ENCODE measurements at places on chromosomes 13 and 19.

DNA sequence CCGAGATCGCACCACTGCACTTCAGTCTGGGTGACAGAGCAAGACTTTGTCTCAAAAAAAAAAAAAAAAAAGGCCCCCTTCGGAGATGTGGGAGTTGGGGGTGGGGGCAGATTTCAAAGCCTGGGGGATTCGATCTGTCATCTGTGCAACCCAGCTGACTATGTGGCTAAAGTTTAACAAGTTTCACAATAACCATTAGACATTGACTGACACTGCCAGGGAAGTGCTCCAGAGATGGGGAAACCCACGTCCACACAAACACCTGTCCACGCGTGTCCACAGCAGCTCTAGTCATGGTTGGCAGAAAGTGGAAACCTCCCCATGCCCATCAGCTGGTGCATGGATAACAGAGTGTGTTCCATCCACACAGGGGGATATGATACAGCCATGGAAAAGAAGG, 37.6 kb upstream of the HOMER3 start:
- no peak for DNase-seq

DNA sequence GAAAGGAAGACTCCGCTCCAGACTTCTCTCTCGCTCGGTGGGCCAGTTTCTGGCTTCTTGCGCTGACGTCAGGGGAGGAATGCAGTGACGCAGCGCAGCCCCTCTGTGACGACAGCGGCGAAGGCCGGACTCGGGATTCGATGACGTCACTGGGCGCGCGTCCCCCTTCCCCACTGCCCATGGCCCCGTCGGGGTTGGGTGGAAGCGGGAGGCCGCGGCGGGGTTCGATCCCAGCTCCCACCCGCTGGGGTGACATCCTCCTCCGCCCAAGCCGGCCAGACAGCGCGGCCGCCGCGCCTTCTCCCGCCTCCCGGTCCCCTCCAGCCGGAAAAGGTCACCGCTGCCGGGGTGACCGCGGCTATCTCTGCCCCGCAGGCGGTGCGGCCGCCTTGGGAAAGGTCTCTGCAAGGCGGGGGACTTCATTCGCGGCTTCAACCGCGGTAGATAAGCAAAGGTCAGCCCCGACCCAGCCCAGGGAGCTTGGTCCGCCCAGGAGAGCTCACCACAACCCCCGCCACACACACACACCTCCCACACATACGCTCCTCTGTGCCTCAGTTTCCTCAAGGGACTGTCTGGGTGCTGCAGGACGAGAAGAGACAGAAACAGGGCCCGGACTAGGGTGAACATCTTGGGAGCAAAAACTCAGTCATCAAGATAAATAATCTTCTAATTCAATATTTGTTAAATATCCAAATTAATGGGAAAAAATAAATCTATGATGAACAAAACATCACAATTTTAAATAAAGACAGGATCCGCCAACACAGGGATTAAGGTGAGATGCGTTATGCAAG, 844 bp upstream of the RFX1 start:
- DNase-seq, result peak; percentile 85

GRCh38 chr19:30092721-30093569, 150.9 kb downstream of the URI1 start:
- no peak for DNase-seq

- no peak for DNase-seq
These were observed 2.0 kb downstream of the MISP start for GRCh38 chr19:752652-753517.

DNA sequence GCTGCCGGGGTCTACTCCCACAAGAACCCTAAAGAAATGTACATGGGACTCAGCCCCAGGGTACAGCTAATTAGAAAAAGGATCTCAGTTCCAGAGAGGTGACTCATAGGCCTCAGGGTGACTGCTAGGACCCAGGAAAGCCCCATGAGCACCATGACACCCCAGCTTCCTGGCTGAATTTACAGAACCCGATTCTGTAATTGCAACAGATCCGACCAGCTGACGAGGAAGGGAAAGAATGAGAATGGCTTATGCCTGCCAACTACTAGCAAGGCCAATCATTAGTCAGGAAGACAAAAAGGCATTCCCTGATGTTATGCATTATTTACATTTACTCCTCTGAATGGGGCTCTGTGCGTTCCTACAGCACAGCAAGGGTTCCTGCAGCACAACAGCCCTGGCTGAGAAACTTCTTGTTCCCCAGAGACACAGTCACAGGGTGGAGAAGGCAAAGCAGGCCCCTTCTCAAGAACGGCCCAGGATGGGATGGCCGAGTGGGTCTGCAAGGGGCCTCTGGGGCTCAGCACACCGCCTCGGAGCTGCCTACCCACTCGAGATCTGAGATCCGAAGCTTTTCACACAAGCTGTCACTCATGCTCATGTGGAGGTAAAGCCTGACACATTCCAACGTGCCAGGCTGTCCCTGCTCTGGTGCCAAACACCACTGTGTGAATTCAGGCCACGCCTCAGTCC, 27.2 kb downstream of the PBX4 start:
- DNase-seq, result no peak

DNA sequence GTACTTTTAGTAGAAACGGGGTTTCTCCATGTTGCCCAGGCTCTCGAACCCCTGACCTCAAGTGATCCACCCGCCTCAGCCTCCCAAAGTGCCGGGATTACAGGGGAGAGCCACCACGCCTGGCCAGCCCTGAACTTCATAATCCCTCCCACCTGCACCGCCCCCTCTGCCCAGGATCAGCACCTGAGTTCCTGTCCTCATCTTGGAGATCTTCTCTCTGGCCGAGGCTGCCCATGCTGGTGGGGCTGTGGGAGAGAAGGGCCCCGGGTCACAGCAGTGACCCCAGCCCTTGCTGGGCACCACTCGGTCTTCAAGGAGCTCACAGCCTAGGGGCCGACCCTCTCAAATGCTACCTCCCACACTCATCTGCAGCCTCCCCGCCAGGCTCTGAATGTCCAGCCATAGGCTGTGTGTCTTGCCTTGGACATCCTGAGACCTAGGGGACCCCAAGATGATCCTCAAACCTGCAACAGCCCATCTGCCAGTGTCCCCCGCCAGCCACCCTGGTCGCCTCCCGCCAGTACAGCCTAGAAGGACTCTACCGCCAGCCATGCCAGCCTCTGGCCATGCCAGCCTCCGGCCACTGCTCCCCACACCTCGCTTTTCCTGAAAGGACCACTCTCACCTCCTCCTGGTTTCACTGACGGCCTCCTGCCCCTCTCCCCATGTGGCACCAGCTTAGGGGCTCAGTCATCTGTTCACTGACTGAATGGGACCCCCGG, 1.5 kb downstream of the ATP8B3 start:
- no peak for DNase-seq

- no peak for DNase-seq
These were observed 18.0 kb downstream of the VAV1 start for GRCh38 chr19:6790194-6791128.

DNA sequence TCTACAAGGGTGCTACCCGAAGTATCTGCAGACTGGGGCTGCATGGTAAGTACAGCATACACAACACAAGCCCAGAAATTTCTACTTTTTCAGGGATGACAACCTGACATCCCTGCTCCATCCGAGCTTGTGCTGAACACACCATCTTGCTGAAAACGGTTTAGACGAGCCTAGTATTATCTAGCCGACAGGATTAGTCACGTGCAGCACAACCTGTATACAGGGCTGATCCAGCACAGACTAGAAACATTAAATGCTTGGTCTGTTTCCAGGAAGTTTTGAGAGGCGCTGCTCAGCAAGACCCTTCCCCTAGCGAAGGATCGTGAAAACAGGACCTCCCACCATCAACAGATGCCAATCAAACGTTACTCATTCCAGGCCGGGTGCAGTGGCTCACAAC, 4.2 kb downstream of the SMIM7 start:
- DNase-seq, result no peak

- DNase-seq, result no peak
These were observed 7.5 kb downstream of the CARD8 start for GRCh38 chr19:48248081-48248833.

DNA sequence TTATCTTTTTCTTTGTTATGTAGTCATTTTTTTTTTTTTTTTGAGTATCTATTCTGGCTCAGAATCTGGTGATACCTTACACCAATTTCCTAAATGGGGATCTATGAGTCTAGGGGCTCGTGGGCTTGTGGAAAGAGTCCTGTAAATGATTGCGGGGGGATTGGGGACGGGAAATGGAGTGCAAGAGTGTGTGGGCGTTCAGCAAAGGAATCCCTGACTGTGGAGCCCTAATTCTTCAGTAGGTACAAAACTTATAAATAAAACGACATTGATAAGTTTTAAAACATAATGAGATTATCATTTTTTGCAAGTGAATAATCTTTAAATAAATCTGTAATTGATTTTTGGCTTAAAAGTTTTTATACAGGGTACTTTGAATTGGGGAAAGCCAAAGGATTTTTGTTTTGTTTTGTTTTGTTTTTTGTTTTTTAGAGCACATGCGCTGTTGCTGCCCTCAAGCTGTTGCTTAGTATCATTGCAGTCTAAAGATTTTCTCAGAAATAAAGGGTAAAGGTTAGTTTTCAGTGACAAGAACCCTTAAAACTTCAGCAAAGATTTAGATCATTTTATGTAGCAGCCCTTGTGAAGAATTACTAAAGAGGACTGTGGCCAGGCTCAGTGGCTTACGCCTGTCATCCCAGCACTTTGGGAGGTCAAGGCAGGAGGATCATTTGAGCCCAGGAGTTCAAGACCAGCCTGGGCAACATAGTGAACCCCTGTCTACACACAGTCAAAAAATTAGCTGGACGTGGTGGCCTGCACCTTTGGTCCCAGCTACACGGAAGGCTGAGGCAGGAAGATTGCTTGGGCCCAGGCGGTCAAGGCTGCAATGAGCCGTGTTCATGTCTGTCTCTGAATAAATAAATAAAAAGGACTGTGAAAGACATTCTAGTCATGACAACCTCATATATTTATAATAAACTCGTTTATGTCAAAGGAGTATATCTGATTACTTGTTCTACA, 1.7 kb downstream of the ERCC5 start:
- DNase-seq, result no peak

- DNase-seq, result no peak
These were observed 108.2 kb upstream of the UQCRFS1 start for GRCh38 chr19:29321116-29321515.

- DNase-seq, result no peak
These were observed 4.6 kb upstream of the TSHZ3 start for GRCh38 chr19:31353833-31354232.

GRCh38 chr13:106836186-106836802, 268.4 kb upstream of the ARGLU1 start:
- DNase-seq, result no peak

DNA sequence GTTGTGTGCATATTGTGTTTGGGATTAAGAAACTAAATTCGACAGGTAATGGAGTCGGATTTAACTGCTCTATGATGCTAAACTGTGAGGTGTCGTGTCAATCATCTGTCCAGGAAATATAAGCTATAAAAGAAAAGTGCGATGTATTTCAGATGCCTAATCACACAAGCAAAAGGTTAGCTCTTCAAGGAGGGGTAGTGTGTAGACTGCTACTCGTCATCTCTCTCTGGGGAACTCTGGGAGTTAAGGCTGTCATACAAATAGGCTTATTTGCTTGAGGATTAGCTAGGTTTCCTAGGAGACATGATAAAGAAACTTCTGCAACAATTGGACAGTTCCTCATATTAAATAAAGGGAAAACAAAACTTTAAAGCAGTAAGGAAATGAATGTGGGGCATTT, 462.1 kb downstream of the OLFM4 start:
- DNase-seq, result no peak

- peak; percentile 77 for DNase-seq
These were observed 995 bp upstream of the MKNK2 start for GRCh38 chr19:2051773-2052704.

GRCh38 chr13:74675972-74676371, 541.8 kb upstream of the KLF12 start:
- no peak for DNase-seq

DNA sequence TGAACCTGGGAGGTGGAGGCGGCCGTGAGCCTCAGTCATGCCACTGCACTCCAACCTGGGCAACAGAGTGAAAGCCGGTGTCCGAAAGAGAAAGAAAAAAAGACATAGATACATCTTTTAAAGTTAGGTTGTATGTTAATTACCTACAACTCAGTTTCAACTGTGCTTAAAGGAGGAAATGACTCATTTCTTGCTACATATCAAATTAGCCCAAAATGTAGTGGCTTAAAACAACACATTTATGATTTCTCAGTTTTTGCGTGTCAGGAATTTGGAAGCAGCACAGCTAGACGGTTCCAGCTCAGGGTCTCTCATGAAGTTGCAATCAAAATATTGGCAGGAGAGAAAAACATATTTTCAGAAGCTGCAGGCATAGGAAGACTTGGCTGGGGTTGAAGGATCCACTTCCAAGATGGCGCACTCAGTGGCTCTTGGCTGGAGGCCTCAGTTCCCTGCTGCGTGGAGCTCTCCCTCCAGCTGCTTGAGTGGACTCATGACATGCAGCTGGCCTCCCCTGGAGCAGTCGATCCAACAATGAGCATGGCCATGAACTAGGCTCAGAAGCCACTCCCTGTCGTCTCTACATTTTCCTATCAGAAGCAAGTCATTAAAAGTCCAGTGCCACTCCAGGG, 7.1 kb downstream of the LDLR start:
- no peak for DNase-seq

- no peak for DNase-seq
These were observed 325.4 kb upstream of the TSHZ3 start for GRCh38 chr19:31674503-31675192.

DNA sequence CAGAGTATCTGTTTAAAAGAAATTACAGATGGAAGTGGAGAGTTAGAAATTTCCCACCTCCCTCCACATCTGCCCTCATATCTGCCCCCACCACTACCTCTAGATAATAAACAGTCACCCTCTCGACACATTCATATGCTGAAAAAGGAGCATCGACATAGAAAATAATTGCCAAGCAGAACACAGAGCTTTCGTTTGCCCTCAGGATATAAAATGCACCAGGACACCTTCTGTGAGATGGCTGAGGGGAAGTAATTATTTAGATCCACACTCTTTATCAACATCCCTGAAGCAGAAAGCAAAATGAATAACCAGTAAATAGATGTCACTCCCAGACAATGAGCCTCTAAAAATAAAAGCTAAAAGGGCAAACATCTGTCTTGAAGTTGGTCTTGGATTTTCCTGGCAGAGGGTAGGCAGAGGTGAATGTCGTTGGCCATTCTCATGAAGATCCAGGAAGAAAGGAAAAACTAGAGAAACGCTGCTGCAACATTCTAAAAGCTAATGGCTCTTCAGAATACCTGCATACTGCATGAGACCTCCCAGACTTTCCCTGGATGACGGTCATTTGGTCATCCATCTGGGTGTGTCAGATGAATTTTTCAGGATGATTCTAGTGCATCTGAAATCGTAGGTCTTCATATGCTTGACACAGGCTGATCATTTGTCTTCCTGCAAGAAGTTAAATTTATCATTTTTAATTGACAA, 527.5 kb downstream of the RFC3 start:
- no peak for DNase-seq

- DNase-seq, result no peak
These were observed 7.0 kb downstream of the HIF3A start for GRCh38 chr19:46303691-46304397.

- DNase-seq, result no peak
These were observed at the start of gene ZSCAN4 for GRCh38 chr19:57668635-57669034. TSS of gene ZSCAN4 (plus strand) at chr19:57668935. CDS start at chr19:57676146, 7,211 bp downstream.

DNA sequence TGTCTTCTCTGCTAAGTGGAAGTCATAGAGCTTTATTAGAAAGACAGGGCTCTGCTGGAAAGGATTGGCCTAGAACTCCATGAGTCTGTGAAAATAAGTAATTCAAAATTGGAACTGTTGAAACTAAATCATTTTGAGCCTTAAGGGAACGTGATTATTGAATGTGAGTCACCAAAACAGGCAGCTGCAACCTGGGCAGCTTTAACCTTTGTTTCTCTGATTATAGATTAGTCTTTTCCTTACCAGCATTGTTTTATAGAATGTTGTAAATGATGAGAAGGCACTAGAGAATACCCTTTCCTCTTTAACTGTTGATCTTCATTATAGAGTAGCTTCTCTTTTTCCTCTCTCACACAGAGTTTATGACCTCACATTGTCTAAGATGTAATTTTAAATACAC, 638.8 kb upstream of the SLITRK6 start:
- DNase-seq, result no peak
